WTC11 (cell line): ENCODE measurements at places on chromosomes 4 and X. TPM values are rescaled to one million over a fixed set of nuclear protein-coding genes. Genes with fewer than 3 reads are reported as not detected.
A peak's percentile ranks its signal among the peaks of the same experiment; 100 is the strongest.

- DNase-seq: no peak
Measured at GRCh38 chr4:146292508-146292907, 78.2 kb downstream of the REELD1 start.

DNA sequence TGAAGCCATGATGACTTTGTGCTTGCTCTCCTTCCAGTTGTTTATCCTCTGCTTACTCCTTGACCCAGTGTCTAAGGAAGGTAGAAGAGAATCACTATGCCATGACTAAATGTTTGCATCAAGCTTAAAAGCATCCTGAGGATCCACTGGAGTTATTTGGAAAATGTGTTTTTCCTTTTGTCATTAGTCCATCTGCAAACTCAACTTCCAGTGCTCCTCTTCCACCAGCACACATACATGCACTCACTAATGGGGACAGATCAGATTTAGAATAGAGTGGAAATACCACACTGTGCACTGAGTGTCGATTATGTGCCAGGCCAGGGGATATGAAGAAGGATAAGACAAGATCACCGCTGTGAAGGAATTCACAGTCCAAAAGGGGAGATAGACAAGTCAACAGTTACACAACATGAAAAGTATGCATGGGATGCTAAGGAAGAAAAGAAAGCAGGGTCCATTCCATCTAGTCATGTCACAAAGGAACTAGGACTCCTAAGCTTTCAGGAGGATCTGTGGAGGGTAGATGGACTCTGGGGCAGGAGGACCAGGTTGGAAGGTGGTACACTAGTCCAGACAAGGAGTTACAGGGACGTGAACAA lies 1.9 kb downstream of the OCIAD2 start:
- no peak for DNase-seq

DNA sequence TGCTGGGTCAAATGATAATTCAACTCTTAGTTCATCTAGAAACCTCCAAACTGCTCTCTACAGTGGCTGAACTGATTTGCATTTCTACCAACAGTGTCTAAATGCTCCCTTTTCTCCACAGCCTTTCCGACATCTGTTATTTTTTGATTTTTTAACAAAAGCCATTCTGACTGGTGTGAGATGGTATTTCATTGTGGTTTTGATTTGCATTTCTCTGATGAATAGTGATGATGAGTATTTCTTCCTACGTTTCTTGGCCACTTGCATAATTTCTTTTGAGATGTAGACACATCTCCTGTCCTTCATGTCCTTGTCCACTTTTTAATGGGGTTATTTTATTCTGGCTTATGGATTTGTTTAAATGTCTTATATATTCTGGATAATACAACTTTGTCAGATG lies 298.2 kb upstream of the ARSJ start:
- DNase-seq: no peak

- DNase-seq: no peak
Measured at GRCh38 chrX:118423558-118423957, 72.1 kb upstream of the DOCK11 start.

The EDA gene
- total RNA-seq: 11.3 to 15.1 TPM (median 12.9 TPM) in 3 replicates

DNA sequence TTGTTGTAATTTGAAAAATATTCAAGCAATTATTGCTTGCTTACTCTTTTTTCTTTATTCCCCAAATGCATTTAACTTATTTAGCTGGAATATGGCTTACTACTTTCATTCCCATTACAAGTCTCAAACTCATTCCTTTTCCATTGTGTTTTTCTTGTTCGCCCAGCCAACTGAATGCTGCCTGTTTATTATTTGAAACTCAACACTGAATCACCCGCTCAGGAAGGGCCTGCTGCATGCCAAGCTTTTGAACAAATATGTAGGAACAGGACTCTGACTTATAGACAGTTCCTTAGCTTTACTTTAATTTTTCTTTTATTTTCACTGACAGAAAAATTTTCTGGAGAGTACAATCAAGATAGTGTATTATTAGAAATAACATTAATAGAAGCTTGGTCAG lies 12.9 kb downstream of the PCDH18 start:
- no peak for DNase-seq

- no peak for DNase-seq
Measured at GRCh38 chrX:68835104-68835442, 6.3 kb downstream of the EFNB1 start.

DNA sequence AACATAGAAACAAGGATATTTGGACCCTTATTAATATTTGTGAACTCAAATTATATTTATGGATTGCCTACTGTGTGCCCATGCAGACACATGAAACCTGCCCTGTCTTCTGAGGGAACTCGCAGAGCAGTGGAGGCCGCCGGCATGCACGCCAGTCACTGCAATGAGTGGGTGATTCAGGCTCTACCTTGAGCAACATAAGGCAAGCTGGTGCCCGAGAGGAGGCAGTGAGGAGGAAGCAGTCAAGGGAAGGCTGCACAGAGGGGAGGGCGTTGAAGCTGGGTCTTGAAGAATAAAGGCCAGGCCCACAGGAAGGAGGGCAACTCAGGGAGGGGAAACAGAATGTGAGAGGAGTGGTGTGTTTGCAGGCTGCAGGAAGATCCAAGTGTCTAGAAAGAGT lies 52.8 kb downstream of the PPEF2 start:
- peak; percentile 25 for DNase-seq

The CXCL8 gene
- not detected in 3 replicates for total RNA-seq

- DNase-seq: peak; percentile 75
Measured at GRCh38 chrX:153662266-153662665, 11.3 kb downstream of the PNCK start.

DNA sequence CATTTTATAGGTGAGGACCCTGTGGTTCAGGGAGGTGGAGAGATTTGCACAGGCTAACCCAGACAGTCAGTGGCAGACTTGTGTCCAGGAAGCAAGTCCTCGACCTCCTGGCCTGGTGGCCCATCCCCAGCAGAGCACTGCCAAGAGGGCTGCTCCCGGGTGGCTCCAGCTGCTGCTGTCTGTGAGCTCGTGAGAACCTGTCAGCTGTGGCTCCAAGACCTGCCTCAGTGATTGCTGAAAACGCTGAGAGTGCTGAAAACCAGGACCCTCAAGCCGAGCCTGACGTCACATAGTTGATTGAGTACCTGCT lies 74.2 kb downstream of the RTL9 start:
- DNase-seq: no peak

DNA sequence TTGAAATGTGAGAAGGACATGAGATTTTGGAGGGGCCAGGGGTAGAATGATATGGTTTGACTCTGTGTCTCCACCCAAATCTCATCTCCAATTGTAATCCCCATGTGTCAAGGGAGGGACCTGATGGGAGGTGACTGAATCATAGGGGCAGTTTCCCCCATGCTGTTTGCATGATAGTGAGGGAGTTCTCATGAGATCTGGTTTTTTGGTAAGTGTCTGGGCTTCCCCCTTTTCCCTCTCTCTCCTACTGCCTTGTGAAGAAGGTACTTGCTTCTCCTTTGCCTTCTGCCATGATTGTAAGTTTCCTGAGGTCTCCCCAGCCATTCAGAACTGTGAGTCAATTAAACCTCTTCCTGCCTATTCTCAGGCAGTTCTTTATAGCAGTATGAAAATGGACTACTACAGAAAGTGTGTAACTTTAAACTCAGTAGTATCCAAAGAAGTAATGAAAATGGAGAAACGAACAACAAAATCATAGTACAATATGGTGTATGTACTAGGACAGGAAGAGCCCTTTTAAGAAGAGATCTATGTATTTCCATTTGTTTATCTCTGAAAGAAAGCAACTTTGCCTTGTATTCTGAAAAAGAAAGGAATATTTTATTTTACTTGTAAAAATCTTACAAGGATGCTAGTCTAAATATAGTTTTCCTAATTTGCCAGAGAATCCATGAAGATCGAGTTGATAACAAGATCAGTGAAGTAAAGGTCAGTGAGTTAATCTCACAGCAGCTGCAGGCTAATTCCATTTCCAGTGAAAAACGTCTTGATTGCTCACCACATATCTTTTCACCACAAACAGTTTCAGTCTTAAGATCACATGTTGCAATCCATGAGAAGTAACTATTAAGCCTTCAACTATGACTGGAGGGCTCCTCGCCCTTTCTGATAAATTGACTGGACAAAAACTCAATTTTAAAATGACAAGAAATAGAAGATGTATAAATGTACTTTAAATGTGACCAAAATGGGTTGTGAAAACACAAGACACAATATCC lies 20.5 kb downstream of the PKD2 start:
- DNase-seq: no peak

The FGF13 gene
- total RNA-seq: 32.1 to 32.7 TPM (median 32.2 TPM) in 3 replicates

GRCh38 chr4:22670956-22671355 lies 21.8 kb upstream of the GBA3 start:
- DNase-seq: no peak

The AFP gene
- total RNA-seq: 1.1 to 1.8 TPM (median 1.8 TPM) in 3 replicates

GRCh38 chr4:6880691-6881090 lies 28.9 kb upstream of the TBC1D14 start:
- no peak for DNase-seq
